Psoas muscle (tissue), 8 donors: ENCODE measurements at places on chromosomes 1 and 21. TPM values are rescaled to one million over a fixed set of nuclear protein-coding genes. Genes with fewer than 3 reads are reported as not detected.

BSND gene
- total RNA-seq: not detected

NOL9 gene
- 23.2 TPM for total RNA-seq

- H3K27ac ChIP-seq: no peak overlapping the region
- H3K27me3 ChIP-seq: peaks cover 2% of the 10 kb centered on the region
- no peak overlapping the region for H3K4me3 ChIP-seq
- DNase-seq: no peak
Measured at GRCh38 chr1:22699681-22700520, 10.7 kb upstream of the EPHB2 start.

DNA sequence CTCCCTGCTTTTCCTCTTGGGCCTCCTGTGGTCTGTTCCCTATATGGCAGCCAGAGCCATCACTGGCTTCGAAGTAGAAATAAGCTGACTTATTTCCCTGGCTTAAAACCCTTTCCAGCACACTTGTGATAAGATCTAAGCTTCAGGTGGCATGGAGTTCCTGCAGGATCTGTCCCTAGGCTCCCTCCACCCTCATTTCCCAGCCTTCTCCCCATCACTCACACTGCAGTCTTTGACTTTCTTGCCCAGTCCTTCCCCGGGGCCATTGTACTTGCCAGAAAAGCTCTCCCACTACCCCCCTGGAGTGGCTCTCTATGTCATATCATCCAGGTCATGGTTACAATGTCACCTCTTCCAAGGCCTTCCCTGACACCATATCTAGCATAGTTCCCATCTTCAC, 55.8 kb downstream of the KCNJ6 start:
- no peak for DNase-seq
- no peaks in the 10 kb centered on the region for H3K27me3 ChIP-seq
- no peaks in the 10 kb centered on the region for H3K4me1 ChIP-seq
- H3K27ac ChIP-seq: no peak overlapping the region
